ENCODE measurements at places on chromosomes 1 and 21.

GRCh38 chr1:33849211-33849610 is 14.7 kb upstream of the HMGB4 start:
- H3K36me3 ChIP-seq: no peaks in the 10 kb centered on the region
- H3K27ac ChIP-seq: no peak overlapping the region
- DNase-seq: no peak
- no peaks in the 10 kb centered on the region for H3K4me1 ChIP-seq
- peaks cover 8% of the 10 kb centered on the region for H3K27me3 ChIP-seq

- no peaks in the 10 kb centered on the region for H3K4me1 ChIP-seq
- H3K4me3 ChIP-seq: no peak overlapping the region
- no peak for DNase-seq
Measured at GRCh38 chr21:25107708-25108107, 499.6 kb downstream of the MRPL39 start.

GRCh38 chr1:30706528-30706927 is 16.9 kb downstream of the MATN1 start:
- H3K4me1 ChIP-seq: no peaks in the 10 kb centered on the region
- no peaks in the 10 kb centered on the region for H3K27me3 ChIP-seq
- no peak overlapping the region for H3K4me3 ChIP-seq

DNA sequence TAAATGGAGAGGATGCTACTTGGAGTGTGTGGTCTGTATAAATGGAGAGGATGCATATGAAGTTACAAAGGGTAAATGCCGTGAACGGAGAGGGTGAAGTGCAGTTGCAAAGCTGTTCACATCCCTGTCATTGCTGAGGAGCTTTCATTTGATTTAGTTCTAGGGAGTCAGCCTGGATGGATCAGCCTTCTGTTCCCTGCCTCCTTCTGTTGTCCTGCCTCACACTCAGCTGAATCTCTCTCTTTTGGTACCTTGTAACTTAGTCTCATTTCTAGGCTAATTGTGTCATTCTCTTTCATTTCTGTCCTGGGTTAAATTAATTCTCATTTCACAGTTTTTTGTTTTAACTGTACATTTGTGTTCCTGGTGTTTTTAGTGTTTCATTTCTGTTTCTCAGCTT is 133.2 kb upstream of the COL6A1 start:
- H3K36me3 ChIP-seq: no peaks in the 10 kb centered on the region
- no peak for DNase-seq
- H3K27me3 ChIP-seq: no peaks in the 10 kb centered on the region
- no peak overlapping the region for H3K4me3 ChIP-seq

- no peaks in the 10 kb centered on the region for H3K27me3 ChIP-seq
- H3K36me3 ChIP-seq: no peaks in the 10 kb centered on the region
- H3K4me3 ChIP-seq: no peak overlapping the region
- DNase-seq: no peak
Measured at GRCh38 chr21:30101967-30102366, 64.6 kb downstream of the CLDN17 start.

Measured in T-cell (primary cell).